HFF-Myc (cell line): ENCODE measurements at places on chromosomes 5 and 9.
A peak's percentile ranks its signal among the peaks of the same experiment; 100 is the strongest.

DNA sequence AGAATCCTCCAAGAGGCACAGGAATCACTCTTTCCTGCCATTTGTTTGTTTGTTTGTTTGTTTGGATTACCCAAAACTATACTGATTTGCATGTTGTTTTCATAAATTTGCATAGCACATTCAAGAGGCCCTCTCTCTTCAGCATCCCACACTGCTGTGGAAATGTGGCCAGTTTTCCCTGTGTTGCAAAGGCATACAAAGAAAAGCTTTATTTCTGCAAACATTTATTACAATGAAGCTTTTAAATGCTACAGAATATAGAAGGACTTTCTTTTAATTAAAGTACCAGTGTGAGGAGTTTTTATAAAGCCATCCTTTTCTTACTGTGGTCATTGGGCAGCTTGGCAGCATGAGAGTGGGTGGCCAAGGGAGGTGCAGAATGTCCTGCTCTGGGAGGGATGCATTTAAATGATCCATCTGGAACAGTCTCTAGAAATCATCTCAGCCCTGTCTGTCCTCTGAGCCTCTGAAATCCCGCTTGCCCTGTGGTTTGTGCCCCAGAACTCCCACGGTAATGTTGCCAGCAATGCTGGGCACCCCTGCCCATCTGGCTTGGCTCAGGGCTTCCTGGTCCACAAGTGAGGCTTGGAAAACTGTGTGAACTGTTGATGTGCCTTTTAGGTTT lies 356.8 kb upstream of the KIF2A start:
- DNase-seq: no peak

GRCh38 chr5:115818821-115819220 lies 2.4 kb upstream of the CDO1 start:
- no peak for DNase-seq

GRCh38 chr5:73118391-73118973 lies 1.9 kb upstream of the TMEM171 start:
- DNase-seq: no peak

DNA sequence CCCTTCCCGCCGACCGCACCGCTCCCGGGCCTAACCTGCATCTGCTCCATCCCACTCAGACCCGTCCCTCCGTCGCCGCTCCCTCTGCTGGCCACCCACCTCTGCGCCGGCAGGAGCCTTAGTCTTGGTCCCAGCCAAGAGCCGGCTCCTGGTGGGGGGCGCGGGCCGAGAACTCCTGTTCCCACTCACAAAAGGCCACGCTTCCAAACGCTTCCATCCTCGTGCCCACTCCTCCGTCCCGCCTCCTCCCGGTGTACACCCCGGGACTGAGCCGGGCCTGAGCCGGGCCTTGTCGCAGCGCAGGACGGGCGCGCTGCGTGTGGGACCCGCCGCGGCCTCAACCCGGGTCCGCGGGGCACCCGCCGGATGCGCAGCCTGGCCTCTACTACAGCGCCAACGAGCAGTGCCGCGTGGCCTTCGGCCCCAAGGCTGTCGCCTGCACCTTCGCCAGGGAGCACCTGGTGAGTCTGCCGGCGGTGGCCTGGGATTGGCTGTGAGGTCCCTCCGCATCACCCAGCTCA lies 7.5 kb downstream of the ADAMTS13 start:
- no peak for DNase-seq

DNA sequence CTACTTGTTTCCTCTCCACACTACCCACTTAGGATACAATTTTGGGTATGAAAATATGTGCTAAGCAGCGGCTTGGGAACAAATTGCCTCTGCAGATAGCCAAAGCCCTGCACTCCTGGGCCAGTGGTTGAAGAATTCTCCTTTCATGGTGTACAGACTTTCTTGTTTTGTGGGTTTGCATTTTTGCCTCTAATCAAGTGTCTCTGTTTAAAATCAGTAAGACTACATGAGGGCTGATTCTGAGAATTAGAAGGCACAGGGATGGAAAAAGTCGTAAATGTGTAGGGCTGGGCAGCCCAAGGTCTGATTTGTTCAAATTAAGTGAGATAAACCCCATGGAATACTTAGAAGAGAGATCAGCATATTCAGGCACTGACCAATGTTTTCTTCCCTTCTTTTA lies 103.7 kb upstream of the CD180 start:
- DNase-seq: no peak

DNA sequence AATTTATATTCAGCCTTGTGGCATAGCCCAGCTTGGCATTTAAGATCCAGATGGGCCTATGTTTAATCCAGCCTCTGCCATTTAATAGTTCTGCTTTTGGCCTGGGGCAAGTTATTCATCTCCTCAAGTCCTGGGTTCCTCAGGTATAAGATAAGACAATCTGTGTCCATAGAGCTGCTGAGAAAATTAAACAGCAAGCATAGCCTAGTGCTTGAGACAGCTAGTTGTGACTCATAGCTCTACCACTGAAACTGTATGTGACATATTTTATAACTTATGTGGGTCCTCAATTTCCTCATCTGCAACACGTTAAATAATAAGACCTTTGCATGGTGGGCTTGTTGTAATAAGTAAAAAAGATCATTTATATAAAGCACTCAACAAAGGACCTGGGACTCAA lies 53.3 kb upstream of the ATP10B start:
- no peak for DNase-seq

DNA sequence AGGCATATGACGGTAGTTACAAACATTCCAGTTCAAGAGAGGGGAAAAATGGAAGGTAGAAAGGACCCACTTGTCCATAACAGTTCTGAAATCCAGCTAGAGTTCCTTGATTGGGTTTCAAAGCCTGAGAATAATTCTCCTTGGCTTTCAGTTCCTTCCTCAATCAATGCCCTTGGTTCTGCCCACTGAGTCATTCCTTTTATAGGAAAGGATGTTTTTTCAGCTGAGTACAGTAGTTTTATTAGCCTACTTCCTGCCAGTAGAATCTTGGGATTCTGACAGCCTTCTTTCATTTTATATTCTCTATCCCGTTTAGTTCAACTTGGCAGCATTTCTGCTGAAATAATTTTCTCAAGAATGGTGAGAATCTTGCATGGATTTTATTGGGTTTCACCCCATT lies 386.9 kb upstream of the SMC2 start:
- DNase-seq: no peak

- DNase-seq: no peak
Measured at GRCh38 chr5:19978476-19978875, 9.5 kb downstream of the CDH18 start.

GRCh38 chr9:74497748-74498620 lies 849 bp downstream of the RORB start:
- DNase-seq: no peak

- peak; percentile 88 for DNase-seq
Measured at GRCh38 chr5:39399135-39400036, 25.4 kb downstream of the DAB2 start.

GRCh38 chr5:56494300-56494731 lies 261.2 kb upstream of the ANKRD55 start:
- no peak for DNase-seq

- DNase-seq: no peak
Measured at GRCh38 chr5:131619102-131619501, 15.9 kb downstream of the RAPGEF6 start.

- DNase-seq: no peak
Measured at GRCh38 chr5:58760222-58760621, 177.3 kb downstream of the RAB3C start.

DNA sequence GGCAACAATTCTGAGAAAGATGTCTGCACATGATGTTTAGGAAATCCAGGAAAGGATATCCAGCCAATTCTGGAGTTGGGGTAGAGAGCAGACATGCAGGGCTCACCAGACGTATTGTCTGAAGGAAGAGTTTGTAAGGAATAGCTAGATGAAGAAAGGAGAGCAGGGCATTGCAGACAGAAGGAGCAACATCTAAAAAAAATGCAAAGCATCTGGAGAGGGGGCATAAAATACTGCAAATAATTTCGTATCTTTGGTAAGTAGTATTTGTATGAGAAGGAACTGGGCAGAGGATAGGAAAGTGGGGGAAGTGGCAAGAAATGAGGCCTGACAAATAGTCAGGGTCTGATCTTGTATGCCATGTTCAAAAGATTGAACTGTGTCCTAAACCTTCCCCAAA lies 74.8 kb downstream of the MACIR start:
- DNase-seq: no peak

DNA sequence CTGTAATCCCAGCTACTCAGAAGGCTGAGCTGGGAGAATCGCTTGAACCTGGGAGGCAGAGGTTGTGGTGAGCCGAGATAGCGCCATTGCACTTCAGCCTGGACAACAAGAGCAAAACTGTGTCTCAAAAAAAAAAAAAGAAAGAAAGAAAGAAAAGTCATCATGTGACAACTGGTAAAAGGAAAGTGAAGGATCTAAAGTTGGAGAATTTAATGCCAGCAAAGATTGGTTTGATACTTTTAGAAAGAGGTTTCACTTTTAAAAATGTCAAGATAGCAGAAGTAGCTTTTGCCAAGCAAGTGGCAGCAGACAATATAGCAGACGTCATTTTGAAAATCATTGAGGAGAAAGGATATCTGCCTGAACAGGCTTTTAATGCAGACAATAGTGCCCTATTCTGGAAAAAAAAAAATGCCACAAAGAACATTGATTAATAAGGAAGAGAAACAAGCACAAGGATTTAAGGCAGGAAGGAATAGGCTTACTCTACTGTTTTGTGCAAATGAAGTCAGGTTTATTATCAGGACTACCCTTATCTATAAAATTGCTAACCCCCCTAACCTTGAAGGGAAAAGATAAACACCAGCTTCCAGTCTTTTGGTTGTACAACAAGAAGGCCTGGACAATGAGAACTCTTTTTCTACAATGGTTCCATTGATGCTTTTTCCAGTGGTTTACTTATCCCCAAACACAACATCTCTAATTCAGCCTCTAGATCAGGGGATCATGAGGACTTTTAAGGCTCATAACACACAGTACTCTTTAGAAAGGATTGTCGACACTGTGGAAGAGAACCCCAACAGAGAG lies 12.0 kb downstream of the PKD2L2 start:
- no peak for DNase-seq

DNA sequence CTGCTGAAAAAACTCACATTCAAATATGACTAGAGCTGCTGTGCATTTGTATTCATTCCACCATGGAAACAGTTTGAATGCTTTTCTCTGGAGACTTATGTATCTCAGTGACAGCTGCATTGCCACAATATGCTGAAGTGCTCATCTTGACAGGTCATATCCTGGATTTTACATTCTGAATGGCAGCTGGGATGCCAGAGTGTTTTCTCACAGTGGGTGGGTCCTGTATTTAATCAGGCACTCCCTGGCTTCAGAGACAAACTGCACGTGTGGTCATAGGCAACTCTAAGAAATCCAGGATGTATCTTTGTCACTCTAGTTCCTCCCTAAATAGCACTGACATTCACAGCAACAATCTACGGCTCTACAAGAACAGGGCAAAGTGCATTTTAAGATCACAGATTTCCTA lies 75.6 kb downstream of the ST8SIA4 start:
- no peak for DNase-seq

DNA sequence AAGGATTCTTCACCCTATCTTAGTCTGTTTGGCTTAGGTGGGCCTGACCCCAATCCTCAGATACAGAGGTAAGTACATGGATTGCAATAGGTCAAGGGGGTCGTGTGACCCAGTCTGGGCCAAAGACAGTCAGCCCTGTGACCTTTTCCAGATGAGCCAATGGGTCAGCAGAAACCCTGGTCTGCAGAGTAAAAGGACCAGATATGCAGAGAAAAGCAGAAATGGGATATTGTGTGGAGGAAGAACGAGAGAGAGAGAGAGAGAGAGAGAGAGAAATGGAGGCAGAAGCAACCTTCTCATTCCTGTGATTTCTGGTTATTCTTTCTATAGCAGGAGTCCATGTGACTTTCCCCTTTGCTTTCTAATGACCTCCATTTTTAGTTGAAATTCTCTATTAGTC lies 40.4 kb upstream of the CRB2 start:
- DNase-seq: no peak

- no peak for DNase-seq
Measured at GRCh38 chr5:172973127-172973916, 10.2 kb upstream of the ATP6V0E1 start.

GRCh38 chr5:122779451-122779850 lies 4.6 kb downstream of the SNX2 start:
- DNase-seq: no peak

GRCh38 chr5:94217216-94217615 lies 401.2 kb downstream of the KIAA0825 start:
- DNase-seq: no peak

DNA sequence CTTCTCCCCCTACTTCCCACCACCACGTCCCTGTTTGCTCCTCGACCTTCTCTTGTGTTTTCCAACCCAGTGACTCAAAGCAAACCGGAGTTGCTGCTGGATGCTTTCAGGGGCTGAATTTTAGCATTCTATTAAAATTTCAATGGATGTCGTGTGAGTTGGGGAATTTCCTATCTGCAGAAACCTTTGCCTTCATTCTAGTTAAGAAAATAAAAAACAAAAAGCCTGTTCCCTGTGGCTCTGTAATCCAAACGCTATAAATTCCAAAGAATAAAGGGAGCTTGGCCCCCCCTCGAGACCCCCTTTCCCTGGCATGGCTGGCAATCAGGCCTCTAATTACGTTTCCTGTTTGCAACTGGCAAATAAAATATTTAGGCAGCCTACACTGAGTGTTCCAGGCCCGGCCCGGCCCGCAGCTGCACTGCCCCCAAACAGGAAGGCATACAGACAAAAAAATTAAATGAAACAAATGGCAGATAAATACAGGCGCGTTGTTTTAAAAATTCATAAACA lies 139.4 kb upstream of the PPP1R26 start:
- no peak for DNase-seq

- DNase-seq: no peak
Measured at GRCh38 chr9:125650271-125650737, 56.7 kb downstream of the MAPKAP1 start.

GRCh38 chr5:139389701-139390638 lies at the start of gene MZB1:
Gene MZB1 (minus strand): TSS chr5:139389913. CDS start chr5:139389856, 57 bp downstream.
- no peak for DNase-seq

DNA sequence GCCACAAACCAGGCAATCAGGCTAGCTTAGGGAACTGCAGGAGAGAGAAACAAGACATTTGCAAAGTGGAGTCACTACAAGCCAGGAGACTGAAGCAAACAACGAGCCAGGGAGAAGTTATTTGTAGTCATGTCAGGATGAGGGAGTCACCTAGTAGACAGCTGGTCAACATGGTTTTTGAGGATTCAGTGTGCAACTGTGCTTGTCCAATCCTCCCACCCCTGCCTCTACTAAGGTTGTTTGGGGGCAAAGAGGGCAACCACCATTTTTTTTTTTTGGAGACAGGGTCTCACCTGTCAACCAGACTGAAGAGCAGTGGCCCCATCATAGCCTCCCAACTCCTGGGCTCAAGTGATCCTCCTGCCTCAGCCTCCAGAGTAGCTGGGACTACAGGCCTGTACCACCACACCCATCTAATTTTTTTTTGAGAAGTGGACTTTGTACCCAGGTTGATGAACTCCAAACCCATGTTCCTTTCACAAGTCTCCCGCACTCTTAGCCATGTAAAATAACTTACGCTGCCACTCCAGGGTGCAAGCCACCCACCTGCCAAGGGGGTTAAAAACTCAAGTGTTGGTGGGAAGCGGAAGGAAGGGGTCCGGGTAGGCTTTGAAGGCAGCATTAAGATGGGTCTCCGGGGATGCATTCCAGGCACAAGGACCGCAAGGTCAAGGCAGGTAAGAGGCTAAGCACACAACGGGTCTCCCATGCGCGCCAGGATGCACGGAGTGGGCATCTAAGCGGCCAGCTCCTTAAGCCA lies 995 bp downstream of the RPL35 start:
- DNase-seq: no peak

- DNase-seq: no peak
Measured at GRCh38 chr9:100020121-100020795, 78.5 kb downstream of the ERP44 start.
